WTC11 (cell line): ENCODE measurements at places on chromosomes 2 and 18. TPM values are rescaled to one million over a fixed set of nuclear protein-coding genes. Genes with fewer than 3 reads are reported as not detected.

- no peak for DNase-seq
- peaks cover 16% of the 10 kb centered on the region for H3K4me1 ChIP-seq
- H3K27ac ChIP-seq: no peak overlapping the region
Measured at GRCh38 chr2:16314691-16315457, 350.8 kb downstream of the CYRIA start.

DNA sequence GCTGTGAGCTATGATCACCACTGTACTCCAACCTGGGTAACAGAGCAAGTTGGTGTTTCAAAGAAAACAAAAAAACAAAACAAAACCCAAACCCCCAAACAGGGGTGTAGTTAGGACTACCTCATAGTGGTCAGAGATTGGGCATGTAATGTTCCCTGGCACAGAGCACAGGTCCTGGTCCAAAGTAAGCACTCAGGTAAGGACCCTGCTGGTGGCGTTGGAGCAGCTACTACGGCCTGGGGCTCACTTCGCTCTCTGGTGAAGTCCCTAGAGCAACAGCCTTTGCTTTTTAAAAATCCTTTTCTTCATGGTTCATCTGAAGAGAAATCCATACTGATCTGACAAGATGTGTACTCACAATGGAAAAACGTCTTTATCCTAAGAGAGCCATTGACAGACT lies 130.4 kb downstream of the ZNF236 start:
- H3K27me3 ChIP-seq: no peaks in the 10 kb centered on the region
- 0 out of 2 replicates have a peak, but pooled peaks cover 3% of the 10 kb centered on the region for H3K4me1 ChIP-seq
- H3K4me3 ChIP-seq: no peak overlapping the region
- peaks cover 34% of the 10 kb centered on the region for H3K36me3 ChIP-seq

- no peaks in the 10 kb centered on the region for H3K36me3 ChIP-seq
- no peak for DNase-seq
- H3K27me3 ChIP-seq: no peaks in the 10 kb centered on the region
- no peaks in the 10 kb centered on the region; the same call in 1 of the 2 replicates for H3K4me1 ChIP-seq
Measured at GRCh38 chr2:12903272-12903671, 186.5 kb downstream of the TRIB2 start.

DNA sequence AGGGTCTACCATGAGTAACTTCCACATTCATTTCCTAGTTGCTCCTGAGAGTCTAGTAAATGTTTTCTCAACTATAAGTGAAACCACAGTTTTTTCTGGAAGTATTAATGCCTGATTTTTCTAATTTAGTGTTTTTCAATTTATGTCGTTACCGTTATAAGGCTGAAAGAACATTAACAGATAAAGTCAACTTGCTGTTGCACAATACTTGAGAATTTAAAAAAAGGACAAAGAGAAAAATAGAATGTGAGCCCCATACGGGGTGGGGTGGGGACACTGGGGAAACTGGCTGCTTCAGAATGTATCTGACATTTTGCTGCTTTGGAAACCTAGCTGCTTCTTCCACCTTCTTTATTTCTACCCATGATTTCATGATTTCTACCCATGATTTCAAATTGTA lies 26.2 kb downstream of the CNOT11 start:
- H3K27me3 ChIP-seq: no peaks in the 10 kb centered on the region
- no peak overlapping the region; the same call in 1 of the 2 replicates for H3K27ac ChIP-seq
- H3K4me3 ChIP-seq: no peak overlapping the region

- peaks cover 5% of the 10 kb centered on the region for H3K4me1 ChIP-seq
- no peaks in the 10 kb centered on the region; the same call in 1 of the 2 replicates for H3K36me3 ChIP-seq
- DNase-seq: no peak
- H3K4me3 ChIP-seq: no peak overlapping the region
- no peak overlapping the region for H3K27ac ChIP-seq
Measured at GRCh38 chr2:60267122-60267521, 286.3 kb downstream of the BCL11A start.

Gene CHRND
- 0.07 to 0.11 TPM in 2 of 3 replicates, not detected in the other for total RNA-seq

Gene COX5B
- 317 to 346 TPM (median 331 TPM) in 3 replicates for total RNA-seq
